ENCODE measurements at places on chromosomes 3 and 15.
A peak's percentile ranks its signal among the peaks of the same experiment; 100 is the strongest.

GRCh38 chr15:63372753-63373152, 8.9 kb downstream of the CA12 start:
- peak; percentile 55 for DNase-seq

DNA sequence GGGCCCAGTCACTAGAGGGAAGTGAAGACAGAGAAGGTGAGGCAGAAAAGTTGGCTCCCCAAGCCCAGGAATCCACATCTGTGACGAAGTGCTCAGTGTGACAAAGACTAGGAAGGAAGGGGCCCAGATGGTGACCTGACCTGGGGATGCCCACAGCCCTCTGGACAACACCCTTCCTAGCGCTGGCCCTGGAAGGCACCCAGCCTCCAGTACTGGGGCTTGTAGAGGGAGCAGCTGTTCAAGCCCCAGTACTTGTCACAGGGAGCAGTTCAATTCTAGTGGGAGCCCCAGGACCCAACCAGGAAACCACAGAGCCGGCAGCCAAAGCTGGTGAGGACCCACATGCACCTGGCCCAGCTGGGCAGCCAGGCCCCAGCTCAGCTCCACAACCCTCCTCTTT, 190.8 kb downstream of the XXYLT1 start:
- DNase-seq, result no peak

GRCh38 chr15:58522391-58522790, 90.6 kb downstream of the LIPC start:
- DNase-seq, result no peak

- DNase-seq, result no peak
These were observed 17.0 kb downstream of the ACAP2 start for GRCh38 chr3:195425849-195426248.

- peak; percentile 9 for DNase-seq
These were observed 43.6 kb downstream of the SENP2 start for GRCh38 chr3:185629554-185630181.

GRCh38 chr3:930866-931265, 162.0 kb upstream of the CNTN6 start:
- DNase-seq, result no peak

- DNase-seq, result no peak
These were observed 32.0 kb downstream of the AADACL2 start for GRCh38 chr3:151765685-151766084.

- DNase-seq, result peak; percentile 83
These were observed 751.7 kb upstream of the GOLIM4 start for GRCh38 chr3:168847291-168847883.

- no peak for DNase-seq
These were observed 117.7 kb downstream of the FOXB1 start for GRCh38 chr15:60121845-60122244.

- peak; percentile 51 for DNase-seq
These were observed 53.4 kb upstream of the CHD2 start for GRCh38 chr15:92846741-92847140.

GRCh38 chr3:171315919-171316318, 144.3 kb downstream of the TNIK start:
- no peak for DNase-seq

DNA sequence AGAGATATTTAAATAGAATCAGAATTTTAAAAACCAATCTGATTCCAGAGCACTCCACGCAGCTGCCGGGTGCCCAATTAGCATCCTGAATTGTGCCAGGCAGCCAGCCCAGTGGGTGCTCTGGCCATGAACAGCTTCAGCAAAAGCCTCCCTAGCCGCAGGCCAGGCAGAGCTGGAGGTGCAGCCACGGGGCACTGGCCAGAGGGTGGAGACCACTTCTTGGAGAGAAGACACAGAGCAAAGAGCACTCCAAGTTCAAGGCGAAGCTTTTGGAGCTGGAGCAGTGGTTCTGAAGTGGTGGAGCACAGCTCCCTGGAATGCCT, 475.6 kb upstream of the PROK2 start:
- DNase-seq, result no peak

- DNase-seq, result peak; percentile 86
These were observed 63.1 kb downstream of the CDC25A start for GRCh38 chr3:48125013-48125705.

Measured in adipocyte (in vitro differentiated cells).